ENCODE measurements at places on chromosomes 12 and 14.
A peak's percentile ranks its signal among the peaks of the same experiment; 100 is the strongest.

GRCh38 chr14:87615047-87615446 is 377.9 kb downstream of the GALC start:
- no peak for DNase-seq

- peak; percentile 90 for DNase-seq
Measured at GRCh38 chr12:1644534-1645438, 15.8 kb downstream of the WNT5B start.

- no peak for DNase-seq
Measured at GRCh38 chr12:96246926-96247505, 52.8 kb downstream of the ELK3 start.

- no peak for DNase-seq
Measured at GRCh38 chr12:123532808-123533649, 490 bp downstream of the RILPL1 start.

- DNase-seq, result no peak
Measured at GRCh38 chr14:97267509-97267908, 470.3 kb downstream of the VRK1 start.
